MG63 (cell line): ENCODE measurements at places on chromosomes 4 and X. TPM values are rescaled to one million over a fixed set of nuclear protein-coding genes. Genes with fewer than 3 reads are reported as not detected.

DNA sequence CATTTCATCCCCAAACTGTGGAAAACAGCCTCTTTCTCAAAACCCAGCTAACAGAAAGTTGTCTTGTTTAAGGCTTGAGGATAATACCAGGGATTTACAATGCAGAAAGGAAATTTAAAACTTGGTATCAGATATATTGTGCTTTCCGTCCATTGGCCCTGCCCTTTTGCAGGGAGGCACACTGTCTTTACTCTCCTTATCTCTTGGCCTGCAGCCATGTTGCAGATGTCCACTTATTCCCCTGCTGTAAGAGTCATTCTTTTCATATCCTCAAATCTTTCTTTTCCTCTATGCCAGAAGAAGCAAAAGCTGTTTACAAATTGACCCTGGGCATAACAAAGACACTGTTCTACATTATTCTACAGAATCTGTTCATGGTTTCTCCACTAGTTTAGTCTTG, 75.6 kb upstream of the DYNLT3 start:
- DNase-seq: no peak

DNA sequence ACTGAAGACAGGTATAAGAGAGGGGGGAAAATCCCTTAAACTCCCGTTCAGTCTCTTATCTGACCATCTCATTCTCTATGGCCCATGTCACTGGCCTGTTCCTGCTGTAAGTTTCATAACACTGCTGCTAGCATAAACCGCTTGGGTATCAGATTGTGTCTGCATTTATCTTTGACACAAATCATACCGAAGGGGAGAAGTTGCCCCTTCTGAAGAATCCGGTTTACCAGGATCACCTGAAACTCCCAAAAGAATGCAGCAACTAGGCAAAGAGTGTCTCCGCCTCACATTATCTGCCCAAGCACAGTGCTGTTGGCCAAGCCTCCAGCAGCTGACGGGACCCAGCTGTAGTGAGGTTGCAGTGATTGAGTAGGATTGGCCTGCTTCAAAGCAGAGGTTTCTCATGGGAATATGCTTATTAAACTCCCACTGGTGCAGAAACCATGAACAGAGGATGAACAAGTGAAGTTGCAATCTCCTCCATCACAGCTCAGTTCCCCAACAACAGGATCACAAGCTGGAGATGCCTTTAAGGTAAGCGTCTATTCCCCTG, 71.3 kb upstream of the PUDP start:
- no peak for DNase-seq

DNA sequence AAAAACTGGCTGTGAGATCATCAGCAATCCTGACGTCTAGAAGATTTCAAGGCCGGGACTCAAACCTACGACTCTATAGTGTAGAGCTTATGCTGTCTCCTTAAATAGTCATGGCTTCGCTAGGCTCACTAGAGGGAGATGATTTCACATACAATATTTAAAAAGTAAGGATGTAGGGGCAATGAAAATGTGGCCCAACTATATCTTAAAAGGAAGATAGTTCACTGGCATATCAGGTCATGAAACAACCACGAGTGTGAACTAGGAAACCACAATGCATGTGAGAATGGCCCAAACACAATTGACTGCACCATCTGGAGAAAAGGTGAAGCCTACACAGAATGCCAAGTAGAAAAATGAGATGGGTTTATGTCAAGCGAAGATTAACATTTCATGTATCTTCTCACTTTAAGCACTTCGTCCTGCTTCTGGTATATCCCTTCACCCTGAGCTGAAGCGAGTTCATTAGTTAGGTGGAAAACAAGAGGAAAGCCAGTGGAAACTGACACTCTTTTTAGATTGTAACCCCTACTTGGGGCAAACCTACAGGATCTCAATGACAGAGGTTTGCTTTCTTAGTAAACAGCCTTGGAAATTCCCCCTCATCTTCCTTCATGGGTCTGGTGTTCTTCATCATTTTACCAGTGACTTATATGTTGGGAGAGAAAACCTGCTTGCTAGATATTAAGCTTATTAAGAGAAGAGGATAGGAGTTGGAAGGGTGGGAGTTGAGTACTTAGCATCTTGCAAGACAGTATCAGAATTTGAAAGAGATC, 17.4 kb downstream of the FAM9C start:
- no peak for DNase-seq

- DNase-seq: no peak
Measured at GRCh38 chr4:120824946-120825345, 97.6 kb downstream of the PRDM5 start.

GRCh38 chr4:176363072-176363471, 43.3 kb downstream of the SPCS3 start:
- no peak for DNase-seq

GRCh38 chr4:133865612-133866327, 335.8 kb downstream of the PABPC4L start:
- peak; percentile 64 for DNase-seq

- DNase-seq: no peak
Measured at GRCh38 chr4:47945930-47946726, 31.7 kb upstream of the NFXL1 start.

GRCh38 chr4:134200811-134201215, 776 bp downstream of the PABPC4L start:
- no peak for DNase-seq

DNA sequence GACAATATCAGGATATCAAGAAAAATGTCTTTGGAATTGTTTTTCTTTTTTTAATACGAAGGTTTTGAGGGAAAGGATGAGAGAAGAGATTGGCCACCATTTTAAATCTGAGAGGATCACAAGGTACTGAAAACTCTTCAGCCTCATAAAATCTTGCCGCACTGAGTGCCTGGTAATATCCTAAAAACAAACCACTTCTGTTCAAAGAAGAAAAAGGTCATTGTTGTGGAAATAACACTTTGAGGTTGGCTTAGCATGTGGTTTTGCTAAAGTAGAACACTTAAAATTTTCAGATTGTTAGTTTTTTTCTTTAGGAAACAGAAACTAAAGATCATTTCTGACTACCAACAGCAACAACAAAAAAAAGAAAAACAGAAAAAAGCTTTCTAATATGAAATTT, 1.0 kb upstream of the CLDN22 start:
- DNase-seq: no peak

DNA sequence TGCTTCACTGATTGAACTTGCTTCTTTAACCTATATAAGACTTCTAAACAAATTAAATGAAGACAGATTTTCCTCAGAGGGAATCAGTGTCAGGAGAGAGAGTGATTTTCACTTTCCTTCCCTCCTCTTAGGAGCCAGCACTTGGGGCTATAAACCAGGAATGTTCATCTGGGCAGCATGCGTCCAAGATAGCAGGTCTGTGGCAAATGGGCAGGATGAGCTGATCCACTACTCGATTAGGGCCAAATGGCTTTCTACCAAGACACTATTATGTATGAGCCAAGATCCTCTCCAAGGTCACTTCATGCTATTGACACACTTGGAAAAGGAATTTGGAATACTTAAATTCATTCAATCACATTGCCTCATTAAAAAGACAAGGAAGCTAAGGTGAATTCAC, 203.9 kb upstream of the GRID2 start:
- peak; percentile 11 for DNase-seq

DNA sequence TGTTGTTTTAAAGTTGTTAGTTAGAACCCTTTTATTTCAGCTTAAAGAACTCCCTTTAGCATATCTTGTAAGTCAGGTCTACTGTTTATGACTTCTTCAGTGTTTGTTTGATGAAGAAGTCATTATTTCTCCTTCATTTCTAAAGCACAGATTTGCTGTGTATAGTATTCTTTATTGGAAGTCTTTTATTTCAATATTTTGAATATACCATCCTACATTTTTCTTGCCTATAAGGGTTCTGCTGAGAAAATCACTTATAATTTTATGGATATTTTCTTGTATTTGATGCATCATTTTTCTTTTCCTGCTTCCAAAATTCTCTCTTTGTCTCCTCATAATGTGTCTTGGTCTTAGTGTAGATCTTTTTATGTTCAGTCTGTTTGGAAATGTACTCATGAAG, 134.5 kb downstream of the CPXCR1 start:
- DNase-seq: no peak

DNA sequence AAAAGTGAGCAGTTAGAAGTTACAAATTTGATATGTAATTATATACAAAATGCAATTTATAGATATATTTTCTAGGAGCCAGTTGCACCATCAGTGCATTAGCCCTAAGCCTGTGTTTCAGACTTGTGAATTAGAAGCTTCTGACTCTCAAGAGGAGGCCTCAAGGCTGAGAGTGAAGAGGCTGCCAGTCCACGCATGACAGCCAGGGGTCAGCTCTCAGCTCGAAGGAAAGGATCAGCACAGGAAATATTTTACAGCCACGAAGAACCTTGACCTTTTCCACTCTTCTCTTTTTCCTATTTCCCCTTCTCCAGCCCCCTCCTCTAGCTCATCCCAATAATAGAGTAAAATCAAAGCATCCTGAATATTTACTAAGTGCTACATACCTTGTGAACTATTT, 642.4 kb downstream of the TRIML1 start:
- peak; percentile 31 for DNase-seq

DNA sequence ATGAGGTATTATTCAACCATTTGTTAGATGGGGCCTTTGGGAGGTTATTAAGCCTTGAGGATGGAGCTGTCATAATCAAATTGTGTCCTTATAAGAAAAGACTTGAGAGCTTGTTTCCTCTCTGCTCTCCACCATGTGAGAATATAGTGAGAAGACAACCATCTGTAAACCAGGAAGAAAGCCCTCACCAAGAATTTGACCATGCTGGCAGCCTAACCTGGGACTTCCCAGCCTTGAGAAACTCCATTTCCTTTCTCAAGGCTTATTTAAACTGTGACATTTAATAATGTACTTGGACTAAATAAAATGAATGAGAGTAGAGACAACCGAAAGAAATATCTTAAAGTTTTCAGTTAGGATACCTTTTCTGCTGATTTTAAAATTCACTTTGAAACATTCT, 83.7 kb upstream of the GC start:
- no peak for DNase-seq

- DNase-seq: no peak
Measured at GRCh38 chr4:1477045-1477840, 71.0 kb upstream of the NKX1-1 start.

DNA sequence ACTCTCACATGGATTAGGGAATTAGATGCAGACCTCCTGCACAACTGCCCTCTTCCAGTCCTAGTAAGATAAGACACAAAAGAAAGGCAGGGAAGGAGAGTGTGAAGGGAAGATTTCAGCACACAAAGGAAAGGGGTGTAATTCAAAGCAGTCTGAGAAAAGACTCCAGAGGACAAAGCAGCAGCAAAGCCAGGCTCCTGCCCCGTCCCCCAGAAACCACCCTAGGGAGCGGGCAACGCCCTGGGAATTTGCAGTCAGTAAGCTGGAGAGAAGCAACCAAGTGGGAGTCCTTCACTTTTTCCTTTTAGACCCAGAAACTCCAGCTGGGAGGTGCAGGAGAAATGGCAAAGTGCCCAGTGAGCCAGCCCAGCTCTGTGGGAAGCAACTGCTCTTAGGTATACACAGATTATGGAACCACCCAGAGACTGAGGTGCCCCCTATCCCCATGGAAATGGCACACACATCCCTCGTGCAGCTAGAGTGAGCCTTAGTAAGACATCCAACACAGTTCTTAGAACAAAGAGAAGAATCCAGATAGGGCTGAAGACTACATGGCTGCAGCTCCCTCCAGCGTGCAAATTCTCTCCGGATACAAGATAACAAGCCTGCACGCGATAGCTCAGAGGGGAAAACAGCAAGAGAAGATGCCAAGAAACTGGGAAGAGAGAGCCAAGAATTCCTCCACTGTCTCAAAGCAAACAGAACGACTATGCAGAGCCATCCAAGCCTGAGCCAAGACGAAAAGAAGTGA, 26.5 kb upstream of the IRAK1 start:
- DNase-seq: peak; percentile 59

GRCh38 chr4:169416997-169417396, 146.2 kb upstream of the SH3RF1 start:
- DNase-seq: no peak

DNA sequence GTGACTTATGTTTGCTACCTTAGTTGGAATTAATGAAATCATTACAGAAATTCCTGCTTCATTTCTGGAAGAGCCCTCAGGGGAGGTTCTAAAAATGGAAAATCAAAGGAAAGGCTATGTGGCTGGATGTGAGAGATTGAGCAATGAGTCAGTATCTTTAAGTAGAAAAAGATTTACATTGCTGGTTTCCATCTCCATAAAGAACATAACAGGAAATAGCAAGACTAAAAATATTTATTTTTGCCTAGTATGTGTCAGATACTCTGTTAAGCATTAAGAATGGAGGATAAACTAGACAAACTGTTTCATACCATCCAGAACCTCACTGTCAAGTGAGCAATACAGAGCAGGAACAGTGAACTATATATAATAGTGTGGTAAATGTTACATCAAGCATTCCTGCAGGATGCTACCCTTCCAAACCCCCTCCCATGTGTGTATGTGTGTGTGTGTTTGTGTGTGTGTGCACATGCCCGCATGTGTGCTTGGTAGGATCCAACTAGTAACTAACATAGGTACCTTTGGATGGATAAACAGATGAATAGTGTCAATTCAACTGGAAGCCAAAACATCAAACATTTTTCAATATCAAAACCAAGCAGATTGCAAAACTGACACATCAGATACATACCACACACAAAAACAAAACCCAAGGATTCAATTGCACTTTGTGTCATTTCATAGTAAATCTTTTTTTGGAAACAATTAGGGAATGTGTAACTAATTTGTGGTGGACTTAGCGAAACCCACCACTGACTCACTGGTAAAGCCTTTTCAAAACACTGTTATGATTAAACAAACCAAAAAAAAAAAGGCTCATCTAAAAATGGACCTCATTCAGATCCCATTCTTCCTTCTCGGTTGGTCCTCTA, 223.4 kb downstream of the SHROOM3 start:
- peak; percentile 10 for DNase-seq

DNA sequence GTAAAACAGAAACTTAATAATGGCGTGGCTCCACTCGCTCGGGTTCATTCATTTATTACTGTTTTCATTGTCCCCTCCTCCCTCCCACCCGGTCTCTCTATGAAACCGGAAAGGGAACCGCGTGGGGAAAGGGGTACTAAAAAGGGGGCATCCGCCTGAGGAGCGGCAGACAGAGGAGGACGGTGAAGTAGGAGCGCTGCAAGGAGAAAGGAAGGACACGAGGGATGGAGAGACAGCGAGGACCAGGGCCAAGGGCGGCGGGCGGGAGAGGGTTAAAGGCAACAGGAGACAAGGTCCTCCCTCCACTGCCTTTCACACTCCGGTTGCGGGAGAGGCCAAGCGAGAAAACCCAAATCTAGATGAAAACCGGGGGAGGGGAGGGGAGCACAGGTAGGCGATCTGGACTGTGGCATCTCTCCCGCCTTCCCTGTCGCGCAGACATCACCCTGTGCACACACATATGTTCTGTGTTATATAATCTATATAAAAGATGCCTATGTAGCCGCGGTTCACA, 829 bp downstream of the ELOVL6 start:
- DNase-seq: peak; percentile 22

- DNase-seq: no peak
Measured at GRCh38 chr4:5545271-5545670, 163.1 kb downstream of the EVC2 start.

Gene TRIM2
- 7.0 and 10.5 TPM in 2 replicates for total RNA-seq

Gene RAB33A
- not detected in 2 replicates for total RNA-seq

Gene BBS12
- 2.6 and 5.6 TPM in 2 replicates for total RNA-seq

Gene H2AZ1
- 583 and 635 TPM in 2 replicates for total RNA-seq

Gene ARHGAP6
- 0.10 TPM in 1 of 2 replicates, not detected in the other for total RNA-seq
